ENCODE measurements at places on chromosomes 1 and 21. TPM values are rescaled to one million over a fixed set of nuclear protein-coding genes. Genes with fewer than 3 reads are reported as not detected.

DNA sequence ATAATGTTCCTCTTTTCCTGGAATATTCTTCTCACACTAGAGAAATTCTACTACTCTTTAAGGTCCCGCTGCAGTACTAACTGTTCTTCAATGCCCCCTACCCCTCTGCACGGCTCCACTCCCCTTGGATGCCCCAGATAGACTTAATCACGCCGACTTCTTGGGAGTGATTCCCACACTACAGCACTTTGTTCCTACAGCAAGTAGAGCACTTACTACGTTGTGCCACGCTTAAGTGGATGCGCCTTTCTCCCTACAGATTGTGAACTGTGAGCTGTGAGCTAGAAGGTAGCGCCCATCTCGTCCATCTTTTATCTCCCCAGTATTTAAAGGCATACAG, 2.2 kb downstream of the ZNF436 start:
- DNase-seq: no peak
- peaks cover 9% of the 10 kb centered on the region for H3K4me1 ChIP-seq
- H3K4me3 ChIP-seq: peak overlapping the region; percentile 81
- H3K27ac ChIP-seq: peak overlapping the region; percentile 90
- H3K36me3 ChIP-seq: peaks cover 25% of the 10 kb centered on the region

GRCh38 chr1:46401964-46402626, 8.0 kb downstream of the FAAH start:
- peaks cover 2% of the 10 kb centered on the region for H3K4me1 ChIP-seq
- DNase-seq: peak; percentile 50
- H3K36me3 ChIP-seq: no peaks in the 10 kb centered on the region
- peaks cover under 1% of the 10 kb centered on the region for H3K27me3 ChIP-seq
- no peak overlapping the region for H3K4me3 ChIP-seq

DNA sequence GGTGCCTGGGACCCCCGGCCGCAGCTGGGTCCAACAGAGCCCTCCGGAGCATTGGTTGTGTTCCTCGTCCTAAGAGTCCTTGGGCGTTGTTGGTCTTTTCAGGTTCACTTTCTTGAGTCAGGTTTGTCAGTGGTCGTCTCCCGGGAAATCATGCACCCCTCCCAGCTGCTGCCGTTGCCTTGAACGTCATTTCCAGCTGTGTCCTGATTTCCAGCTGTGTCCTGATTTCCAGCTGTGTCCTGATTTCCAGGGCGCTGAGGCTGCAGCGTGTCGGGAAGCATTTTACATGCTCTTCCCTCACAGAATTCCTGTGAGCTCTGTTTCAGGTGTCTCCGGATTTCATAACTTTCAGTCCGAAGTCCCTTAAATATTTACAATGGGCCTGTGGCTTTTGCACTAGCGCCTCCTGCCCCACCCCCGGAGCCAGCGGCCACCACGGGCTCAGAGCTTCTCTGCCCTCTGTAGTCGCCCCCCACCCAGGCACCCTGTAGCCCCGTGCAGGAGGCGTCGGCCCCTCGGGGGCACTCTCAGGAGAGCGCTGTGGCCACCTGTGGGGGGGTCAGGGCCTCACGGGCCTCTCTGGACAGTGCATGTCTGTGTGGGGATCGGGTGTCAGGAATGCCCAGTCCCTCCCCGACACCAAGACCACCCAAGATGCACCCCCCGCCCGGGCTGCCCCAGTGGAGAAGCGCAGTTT, 66.7 kb downstream of the COL18A1 start:
- H3K4me3 ChIP-seq: no peak overlapping the region
- H3K27ac ChIP-seq: no peak overlapping the region
- peak; percentile 56 for DNase-seq
- H3K4me1 ChIP-seq: peaks cover 22% of the 10 kb centered on the region
- no peaks in the 10 kb centered on the region for H3K27me3 ChIP-seq

DNA sequence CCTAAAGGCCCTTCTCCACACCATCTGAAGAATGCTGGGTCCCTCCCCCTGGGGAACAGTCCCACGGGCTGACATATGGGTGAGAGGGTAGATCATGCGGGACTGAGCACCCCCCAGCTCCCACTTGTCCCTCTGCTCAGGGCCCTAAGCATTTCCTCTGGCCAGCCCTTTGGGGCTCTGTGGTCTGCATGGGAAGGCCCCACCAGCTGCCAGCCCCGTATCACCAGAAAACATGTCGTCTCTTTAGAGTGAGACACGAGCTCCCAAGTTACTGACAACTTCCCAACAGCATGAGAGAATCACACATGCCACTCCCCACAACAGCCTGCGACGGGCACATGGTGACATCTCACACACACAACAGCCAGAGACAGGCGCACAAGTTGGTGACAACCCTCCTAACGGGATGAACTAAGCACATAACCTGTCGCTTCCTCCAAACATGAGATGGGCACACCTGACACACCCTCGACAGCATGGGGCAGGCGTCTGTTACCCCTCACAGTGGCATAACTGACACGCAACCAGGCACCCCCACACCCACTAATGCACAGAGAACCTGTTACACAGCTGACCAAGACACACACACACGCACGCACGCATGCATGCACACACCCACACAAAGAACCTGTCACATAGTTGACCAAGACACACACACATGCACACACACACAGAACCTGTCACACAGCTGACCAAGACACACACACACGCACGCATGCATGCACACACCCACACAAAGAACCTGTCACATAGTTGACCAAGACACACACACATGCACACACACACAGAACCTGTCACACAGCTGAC, 41.2 kb downstream of the AHDC1 start:
- peaks cover 29% of the 10 kb centered on the region for H3K36me3 ChIP-seq
- H3K4me3 ChIP-seq: no peak overlapping the region
- no peak for DNase-seq
- no peak overlapping the region for H3K27ac ChIP-seq
- peaks cover 76% of the 10 kb centered on the region for H3K4me1 ChIP-seq

GRCh38 chr1:72284348-72285073, 2.2 kb upstream of the NEGR1 start:
- H3K27me3 ChIP-seq: no peaks in the 10 kb centered on the region
- H3K27ac ChIP-seq: peak overlapping the region; percentile 61
- H3K4me3 ChIP-seq: peak overlapping the region; percentile 70

DNA sequence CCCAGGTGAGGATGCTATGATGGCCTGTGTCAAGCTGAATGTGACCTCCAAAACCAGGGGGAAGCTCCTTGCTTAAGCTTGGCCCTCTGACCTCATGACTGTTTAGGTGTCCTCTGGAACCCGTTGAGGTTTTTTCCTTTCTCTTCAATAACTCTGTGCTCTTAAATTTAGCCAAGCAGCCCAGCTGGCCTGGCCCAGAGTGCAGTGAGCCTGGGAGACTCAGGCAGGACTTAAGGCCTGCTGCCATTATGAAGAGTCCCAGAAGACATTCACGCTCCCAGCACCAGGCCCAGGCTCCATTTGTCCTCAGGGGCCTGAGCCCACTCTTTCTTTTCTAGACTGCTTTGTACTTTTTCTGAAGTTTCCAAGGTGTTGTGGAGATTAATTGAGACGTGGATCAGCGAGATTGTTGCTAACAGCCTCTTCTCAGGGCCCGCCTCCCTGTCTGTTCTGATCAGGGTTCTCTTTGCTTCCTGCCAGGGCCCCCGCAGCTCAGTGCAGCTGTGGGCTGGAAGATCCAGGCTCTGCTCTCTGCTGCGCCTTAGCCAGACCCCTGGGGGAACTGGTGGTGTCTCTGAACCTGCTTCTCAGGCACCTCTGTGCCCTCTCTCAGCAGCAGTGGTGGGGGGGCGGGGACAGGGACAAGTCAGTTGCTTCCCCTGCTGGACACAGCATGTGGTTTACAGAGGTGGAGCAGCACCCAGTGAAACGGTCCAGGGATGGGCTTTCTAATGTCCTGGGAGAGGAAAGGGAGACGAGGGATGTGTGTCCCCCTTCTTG, 124.2 kb downstream of the GRIK3 start:
- H3K4me1 ChIP-seq: no peaks in the 10 kb centered on the region
- no peak overlapping the region for H3K4me3 ChIP-seq
- no peaks in the 10 kb centered on the region for H3K36me3 ChIP-seq
- DNase-seq: no peak
- no peak overlapping the region for H3K27ac ChIP-seq

- H3K27me3 ChIP-seq: no peaks in the 10 kb centered on the region
- H3K4me3 ChIP-seq: no peak overlapping the region
- H3K36me3 ChIP-seq: peaks cover 17% of the 10 kb centered on the region
- H3K27ac ChIP-seq: no peak overlapping the region
- DNase-seq: no peak
Measured at GRCh38 chr21:45534636-45535331, 7.5 kb downstream of the SLC19A1 start.

DNA sequence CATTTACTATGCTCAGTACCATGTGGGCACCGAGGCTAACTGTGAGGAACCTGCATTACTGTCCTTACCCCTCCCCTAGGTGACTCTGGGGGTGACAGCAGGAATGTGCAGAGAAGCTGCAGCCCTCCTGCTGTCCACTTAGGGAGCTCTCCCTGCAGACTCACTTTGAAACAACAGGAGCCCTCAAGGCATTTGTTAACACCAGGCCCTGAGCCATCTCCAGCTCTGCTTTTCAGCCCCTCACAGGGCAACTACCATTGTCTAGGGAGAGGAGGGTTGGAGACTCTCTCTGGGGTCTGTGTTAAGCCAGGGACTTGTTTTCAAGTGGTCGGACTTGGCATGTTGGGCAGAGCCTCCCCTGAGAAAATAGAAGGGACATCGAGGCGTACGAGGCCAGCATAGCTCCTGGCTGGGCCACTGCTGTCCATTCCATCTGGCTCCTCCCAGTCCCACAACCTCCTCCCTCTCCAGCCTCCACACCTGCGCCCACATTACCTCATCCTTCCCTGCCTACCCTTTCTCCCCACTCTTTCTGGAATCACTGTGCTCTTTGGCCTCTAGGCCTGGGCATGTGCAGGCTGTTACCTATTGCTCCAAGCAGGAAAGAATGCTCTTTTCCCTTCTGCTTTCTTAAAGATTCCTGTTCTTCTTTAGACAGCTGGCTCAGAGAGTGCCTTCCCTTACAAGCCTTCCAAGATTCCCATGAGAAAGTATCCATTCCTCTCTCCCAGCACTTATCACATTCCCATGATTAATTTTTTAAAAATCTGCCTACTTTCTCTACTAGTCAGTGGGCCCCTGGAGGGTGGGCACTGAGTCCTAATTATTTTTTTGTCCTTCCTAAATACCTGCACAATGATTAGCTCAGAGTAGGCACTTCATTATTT, 102.7 kb upstream of the GCLM start:
- no peak for DNase-seq
- H3K27ac ChIP-seq: no peak overlapping the region
- peaks cover 7% of the 10 kb centered on the region for H3K4me1 ChIP-seq
- peaks cover 8% of the 10 kb centered on the region for H3K27me3 ChIP-seq

DNA sequence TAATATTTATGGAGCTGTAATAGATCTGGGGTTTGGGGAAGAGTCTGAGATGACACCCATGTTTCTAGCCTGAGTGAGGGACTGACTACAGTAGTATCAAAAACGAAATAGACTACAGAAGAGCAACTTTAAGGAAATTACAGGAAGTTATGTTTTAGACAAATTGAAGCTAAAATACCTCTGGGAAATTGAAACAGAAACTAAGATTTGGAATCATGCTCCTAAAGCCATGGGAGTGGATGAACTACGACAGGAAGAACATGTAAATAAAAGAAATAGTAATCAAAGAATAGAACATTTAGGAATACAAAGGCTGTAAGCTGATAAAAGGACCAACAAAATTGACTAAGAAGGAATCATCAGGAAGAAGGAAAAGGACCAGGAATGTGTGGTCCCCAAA, 68.9 kb downstream of the KIAA0319L start:
- H3K36me3 ChIP-seq: no peaks in the 10 kb centered on the region
- H3K4me3 ChIP-seq: no peak overlapping the region
- H3K4me1 ChIP-seq: no peaks in the 10 kb centered on the region
- no peak for DNase-seq
- H3K27ac ChIP-seq: no peak overlapping the region

DNA sequence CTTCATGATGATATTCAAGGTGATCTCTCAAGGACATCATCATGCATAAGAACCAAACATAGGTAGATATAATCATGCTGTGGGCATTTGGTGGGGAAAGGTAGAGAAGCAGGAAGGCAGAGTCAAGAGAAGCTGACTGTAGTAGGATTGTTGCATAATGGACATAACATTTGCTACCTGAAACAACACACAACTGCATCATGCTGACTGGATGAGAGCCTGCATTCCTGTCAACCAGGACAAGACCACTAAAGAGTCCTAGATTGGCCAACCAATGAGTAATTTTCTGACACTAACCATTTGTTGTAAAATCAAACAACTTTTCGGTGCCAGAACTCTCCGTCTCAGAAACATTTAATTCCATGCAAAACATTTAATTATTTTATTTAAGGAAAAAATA, 377.2 kb downstream of the PLPP3 start:
- H3K36me3 ChIP-seq: no peaks in the 10 kb centered on the region
- peaks cover 3% of the 10 kb centered on the region for H3K4me1 ChIP-seq
- H3K4me3 ChIP-seq: no peak overlapping the region
- no peak overlapping the region for H3K27ac ChIP-seq
- H3K27me3 ChIP-seq: no peaks in the 10 kb centered on the region

- H3K4me3 ChIP-seq: no peak overlapping the region
- H3K27me3 ChIP-seq: no peaks in the 10 kb centered on the region
- H3K36me3 ChIP-seq: no peaks in the 10 kb centered on the region
- DNase-seq: no peak
- no peaks in the 10 kb centered on the region for H3K4me1 ChIP-seq
- H3K27ac ChIP-seq: no peak overlapping the region
Measured at GRCh38 chr1:17141441-17142197, 22.4 kb upstream of the PADI2 start.

DNA sequence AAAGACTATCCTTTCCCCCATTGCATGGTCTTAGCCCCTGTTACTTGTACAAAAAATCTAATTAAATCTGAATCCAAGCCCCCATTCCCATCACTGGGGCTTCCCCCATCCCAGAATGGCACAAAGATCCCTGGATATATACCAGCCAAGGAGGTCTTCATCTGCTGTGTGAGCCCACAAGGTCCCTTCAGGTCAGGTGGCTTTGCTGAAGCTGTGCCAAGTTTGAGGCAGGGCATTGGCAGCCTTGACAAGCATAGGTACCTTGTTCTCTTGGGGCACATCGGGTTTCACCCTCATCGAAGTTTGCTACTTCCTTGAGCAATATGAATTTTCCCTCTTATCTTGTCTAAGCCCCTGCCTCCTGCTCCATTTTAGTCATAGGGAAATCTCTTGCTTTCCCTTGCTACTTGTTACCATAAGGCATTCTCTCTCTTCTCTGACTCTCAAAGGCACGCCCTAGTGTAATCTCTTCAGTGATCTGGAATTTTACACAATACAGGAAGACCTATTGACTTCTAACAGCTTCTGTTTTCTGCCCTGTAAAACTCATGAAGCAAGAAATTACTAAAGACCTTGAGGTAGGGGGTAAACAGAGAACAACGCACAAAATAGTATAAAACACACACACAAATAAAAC, 71.4 kb upstream of the COG2 start:
- no peaks in the 10 kb centered on the region for H3K27me3 ChIP-seq
- no peaks in the 10 kb centered on the region for H3K36me3 ChIP-seq
- H3K27ac ChIP-seq: no peak overlapping the region
- no peak overlapping the region for H3K4me3 ChIP-seq

C1orf226 gene
- 0.57 TPM for total RNA-seq

SORT1 gene
- 41.1 TPM for total RNA-seq

HES2 gene
- total RNA-seq: not detected

HOOK1 gene
- total RNA-seq: 0.20 TPM

ADAMTS4 gene
- total RNA-seq: 11.0 TPM

KIF17 gene
- total RNA-seq: 0.10 TPM

CADM3 gene
- not detected for total RNA-seq

SLAMF8 gene
- total RNA-seq: 0.05 TPM
